ENCODE measurements at places on chromosomes 6 and 20. TPM values are rescaled to one million over a fixed set of nuclear protein-coding genes. Genes with fewer than 3 reads are reported as not detected.

- DNase-seq = no peak
Observed at GRCh38 chr6:149026530-149026942, 279.7 kb downstream of the UST start.

DNA sequence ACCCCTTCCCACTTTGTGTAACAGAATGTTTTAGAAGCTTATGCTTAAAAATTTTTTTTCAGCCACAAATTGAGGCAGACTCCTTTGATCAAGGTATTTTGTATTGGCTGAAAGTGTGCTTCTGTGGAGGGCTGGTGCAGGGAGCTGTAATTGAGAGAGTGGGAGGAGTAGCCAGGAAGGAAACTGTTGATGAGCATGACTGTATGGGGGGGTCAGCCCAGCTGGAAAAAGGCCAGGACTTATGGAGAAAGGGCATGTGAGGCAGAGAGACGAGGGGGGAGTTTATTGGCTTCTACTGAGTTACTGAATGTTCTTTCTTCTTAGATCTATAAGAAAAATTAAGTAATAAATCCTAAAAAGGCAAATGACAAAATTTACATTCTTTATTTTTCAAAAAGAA, 13.4 kb downstream of the RFPL4B start:
- no peak for DNase-seq

DNA sequence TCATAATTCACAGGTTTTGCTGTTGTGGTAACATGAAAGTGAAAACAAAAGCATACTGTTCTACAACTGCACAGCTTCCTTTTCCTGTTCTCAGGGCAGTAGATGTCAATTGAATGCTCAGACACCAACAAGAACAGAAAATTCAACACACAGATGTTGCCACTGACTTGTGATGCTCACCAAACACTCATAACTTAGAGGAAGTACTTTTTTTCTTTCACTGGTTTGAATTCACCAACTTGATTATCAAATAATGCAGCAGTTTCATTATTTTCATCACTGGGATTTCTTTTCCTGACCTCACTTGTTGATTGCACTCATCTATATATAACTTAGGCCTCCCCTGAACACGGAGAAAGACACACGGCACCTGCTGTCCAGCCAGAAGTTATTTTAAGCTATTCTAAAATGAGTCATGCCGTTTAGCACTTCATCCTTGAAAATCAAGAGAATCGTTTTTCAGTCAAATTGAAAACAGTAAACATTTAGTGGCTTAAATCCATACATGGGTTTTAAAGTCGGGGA, 949 bp downstream of the TXLNB start:
- DNase-seq = no peak

- DNase-seq = no peak
Observed at GRCh38 chr6:45676380-45676779, 298.6 kb upstream of the SUPT3H start.

GRCh38 chr6:144075187-144075586, 20.2 kb downstream of the SF3B5 start:
- no peak for DNase-seq

DNA sequence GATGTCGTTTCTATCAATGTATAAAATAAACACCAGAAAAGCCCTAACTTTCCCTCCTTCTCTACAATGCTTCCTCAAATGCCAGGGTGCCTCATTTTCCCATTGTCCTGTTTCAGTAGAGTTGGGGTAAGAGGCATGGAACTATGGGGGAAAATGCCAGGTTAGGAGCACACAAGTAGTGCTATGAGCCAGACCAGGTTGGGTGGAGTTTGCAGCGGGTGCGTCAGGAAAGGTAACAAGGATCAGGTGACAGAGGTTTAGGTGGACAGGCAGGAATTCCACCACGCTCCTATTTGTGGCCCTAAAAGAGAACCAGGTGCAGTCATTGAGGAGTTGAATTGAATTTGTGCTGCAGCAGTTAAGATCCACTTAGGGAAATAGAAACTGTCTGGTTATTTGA, 36.5 kb downstream of the SYTL3 start:
- DNase-seq = no peak

DNA sequence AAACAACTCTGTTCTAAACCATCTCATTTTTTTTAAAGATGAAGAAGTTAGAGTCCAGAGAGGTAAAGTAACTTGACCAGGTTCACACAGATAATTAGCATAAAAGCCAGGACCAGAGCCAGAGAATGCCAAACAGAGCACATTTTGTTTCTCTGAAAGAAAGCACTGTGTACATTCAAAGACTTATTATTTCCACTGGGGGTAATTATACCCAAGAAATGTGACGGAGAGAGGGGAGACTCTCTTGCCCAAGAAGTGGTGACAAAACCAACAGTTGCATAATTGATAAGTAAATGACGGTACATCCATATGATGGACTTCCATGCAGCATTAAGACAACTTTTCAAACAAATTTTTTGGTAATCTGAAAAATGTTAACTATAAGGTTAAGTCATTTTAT, 111.6 kb downstream of the RTN4IP1 start:
- DNase-seq = no peak

DNA sequence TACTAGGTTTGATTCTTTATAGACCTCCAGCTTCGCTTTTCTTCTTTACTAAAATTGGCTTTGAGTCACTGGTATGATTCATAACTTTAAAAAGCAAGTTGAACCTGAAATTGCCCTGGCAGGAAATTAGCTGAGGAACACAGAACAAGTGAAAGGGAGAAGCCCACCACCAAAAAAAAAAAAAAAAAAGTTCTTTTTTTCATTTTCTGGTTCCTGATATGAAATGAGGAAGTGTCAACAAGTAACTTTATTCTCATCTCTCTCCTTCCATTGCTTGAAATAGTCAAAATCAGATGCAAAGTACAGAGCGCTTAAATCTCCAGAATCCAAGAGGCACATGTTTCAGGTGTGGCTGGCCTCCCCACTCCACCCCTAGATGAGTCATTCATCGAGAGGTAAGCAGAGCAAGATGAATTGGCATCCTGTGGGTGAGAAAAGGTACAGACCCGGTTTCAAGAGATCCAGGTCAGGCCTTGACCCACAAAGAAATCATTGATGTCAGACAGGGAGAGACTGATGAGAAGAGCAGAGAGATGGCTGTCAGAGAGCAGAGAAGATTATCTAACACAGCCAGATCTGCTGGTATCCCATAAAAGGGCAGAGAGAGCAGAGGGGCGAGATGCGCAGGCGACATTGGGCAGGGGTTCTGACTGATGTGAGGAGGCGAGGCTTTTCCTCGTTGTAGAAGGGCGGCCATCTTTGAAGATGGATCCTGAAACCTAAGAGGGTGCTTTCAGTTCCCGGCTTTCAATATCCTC, 54.8 kb upstream of the MBOAT1 start:
- DNase-seq = no peak

DNA sequence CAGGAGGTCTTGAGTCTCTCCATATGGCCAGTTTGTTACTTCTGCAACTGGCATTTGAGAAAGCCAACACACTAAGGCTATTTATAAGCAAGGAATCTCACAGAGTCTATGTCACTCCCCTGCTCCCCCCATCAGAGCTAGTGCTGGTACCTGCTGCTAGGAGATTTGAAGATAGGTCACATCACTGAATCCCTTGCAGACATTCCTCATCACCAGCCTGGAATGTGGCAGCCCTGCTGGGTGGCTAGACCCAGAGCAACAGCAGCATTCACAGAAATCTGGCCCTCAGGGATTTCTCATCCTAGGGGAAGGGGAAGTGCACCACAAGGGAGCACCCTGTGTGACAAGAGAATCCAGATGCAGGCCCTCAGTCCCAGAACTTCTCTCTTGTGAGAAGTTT, 672.1 kb downstream of the HACE1 start:
- no peak for DNase-seq

DNA sequence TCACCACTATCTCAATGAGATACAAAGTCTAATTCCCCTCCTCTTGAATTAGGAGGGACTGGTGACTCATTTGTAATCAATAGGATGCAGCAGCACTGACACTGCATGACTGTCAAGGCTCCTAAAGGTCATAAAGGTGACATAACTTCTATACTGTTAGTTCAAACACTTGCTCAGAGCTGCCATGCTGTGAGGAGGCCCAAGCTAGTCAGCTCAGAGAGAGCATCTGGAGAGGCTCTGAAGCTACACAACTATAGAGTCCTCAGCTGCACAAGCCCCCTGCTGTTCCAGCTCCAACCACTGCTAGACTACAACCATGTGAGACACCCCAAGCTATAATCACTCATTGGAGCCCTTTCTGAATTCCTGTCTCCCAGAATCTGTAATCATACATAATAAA, 17.0 kb upstream of the HEY2 start:
- DNase-seq = no peak

CD83 gene
- total RNA-seq = 22.3 TPM

SPDEF gene
- not detected for total RNA-seq

SLC22A23 gene
- 10.3 TPM for total RNA-seq

BHLHE23 gene
- not detected for total RNA-seq

SERPINB6 gene
- total RNA-seq = 122 TPM

MYH7B gene
- total RNA-seq = 5.6 TPM

NNAT gene
- 2.1 TPM for total RNA-seq
